ENCODE measurements at places on chromosomes 3 and 15. TPM values are rescaled to one million over a fixed set of nuclear protein-coding genes. Genes with fewer than 3 reads are reported as not detected.

DNA sequence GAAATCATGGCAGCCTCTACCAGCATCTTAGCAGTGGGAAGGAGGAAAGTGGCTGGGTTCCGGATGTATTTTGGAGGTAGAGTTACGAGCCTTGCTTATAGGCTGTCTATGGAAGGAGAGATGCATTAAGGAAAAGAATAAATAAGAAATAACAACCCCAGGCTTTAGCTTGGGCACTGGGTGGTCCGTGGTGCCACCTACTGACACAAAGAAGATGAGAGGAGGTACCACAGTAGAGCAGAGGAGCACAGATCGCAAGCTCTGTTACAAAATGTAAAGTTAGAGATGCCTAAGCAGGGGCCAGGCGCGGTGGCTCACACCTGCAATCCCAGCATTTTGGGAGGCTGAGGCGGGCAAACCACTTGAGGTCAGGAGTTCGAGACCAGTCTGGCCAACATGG, 74.8 kb downstream of the TMEM39A start:
- no peaks in the 10 kb centered on the region for H3K27me3 ChIP-seq
- DNase-seq: no peak
- no peaks in the 10 kb centered on the region for H3K4me1 ChIP-seq
- no peak overlapping the region for H3K27ac ChIP-seq
- no peak overlapping the region for H3K4me3 ChIP-seq
- peaks cover 13% of the 10 kb centered on the region for H3K36me3 ChIP-seq

- H3K36me3 ChIP-seq: peaks cover 54% of the 10 kb centered on the region
- H3K4me3 ChIP-seq: no peak overlapping the region
- no peaks in the 10 kb centered on the region for H3K4me1 ChIP-seq
These were observed 77.6 kb downstream of the GALK2 start for GRCh38 chr15:49247556-49248110.

- no peak overlapping the region for H3K27ac ChIP-seq
- H3K36me3 ChIP-seq: no peaks in the 10 kb centered on the region
- no peak for DNase-seq
- peaks cover 4% of the 10 kb centered on the region for H3K27me3 ChIP-seq
- no peaks in the 10 kb centered on the region for H3K4me1 ChIP-seq
These were observed 141.5 kb upstream of the BFSP2 start for GRCh38 chr3:133258358-133258757.

The MYO5A gene
- total RNA-seq: 19.2 TPM

The MYO5C gene
- total RNA-seq: 1.3 TPM

Data from activated CD8-positive, alpha-beta T cell treated with anti-CD3 and anti-CD28 coated beads for 36 hours (primary cell).